ENCODE measurements at places on chromosomes 2 and 18. TPM values are rescaled to one million over a fixed set of nuclear protein-coding genes. Genes with fewer than 3 reads are reported as not detected.
A peak's percentile ranks its signal among the peaks of the same experiment; 100 is the strongest.

Gene ERCC3
- 40.0 TPM for total RNA-seq

Gene ARHGAP28
- 3.8 TPM for total RNA-seq

Gene HDAC4
- 3.3 TPM for total RNA-seq

Gene TMEM182
- total RNA-seq = 1.3 TPM

Gene ACAA2
- 61.5 TPM for total RNA-seq

Gene LCT
- under 0.01 TPM for total RNA-seq

Gene SMIM21
- not detected for total RNA-seq

Gene C1GALT1C1L
- total RNA-seq = 0.28 TPM

Gene PMAIP1
- total RNA-seq = 14.0 TPM

Gene MAP3K19
- total RNA-seq = not detected

Gene SH3RF3
- 3.4 TPM for total RNA-seq

Gene TRIM43
- not detected for total RNA-seq

Gene SGO2
- 6.3 TPM for total RNA-seq

Gene CRYBA2
- not detected for total RNA-seq

DNA sequence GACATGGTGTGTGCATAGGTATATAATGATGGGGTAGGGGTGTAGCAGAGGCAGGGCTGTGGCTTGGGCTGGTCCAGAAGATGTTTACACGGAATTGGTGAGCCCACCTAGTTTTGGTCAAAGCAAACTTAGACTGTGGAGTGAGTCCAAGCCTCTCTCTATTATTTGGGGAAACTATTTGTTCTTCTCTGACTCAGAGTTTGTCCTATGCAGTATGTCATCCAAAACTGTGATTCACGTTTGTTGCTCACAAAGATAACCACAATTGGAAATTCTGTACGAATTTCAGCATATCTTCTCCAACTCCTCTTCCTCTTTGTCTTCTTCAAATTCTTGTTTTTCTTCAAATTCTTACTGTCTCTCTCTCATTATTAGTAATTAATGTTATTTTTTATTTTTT is 292.9 kb downstream of the XIRP2 start:
- no peaks in the 10 kb centered on the region for H3K36me3 ChIP-seq
- H3K27ac ChIP-seq = no peak overlapping the region
- DNase-seq = peak; percentile 79
- H3K4me1 ChIP-seq = peaks cover 5% of the 10 kb centered on the region
- no peak overlapping the region for H3K4me3 ChIP-seq

DNA sequence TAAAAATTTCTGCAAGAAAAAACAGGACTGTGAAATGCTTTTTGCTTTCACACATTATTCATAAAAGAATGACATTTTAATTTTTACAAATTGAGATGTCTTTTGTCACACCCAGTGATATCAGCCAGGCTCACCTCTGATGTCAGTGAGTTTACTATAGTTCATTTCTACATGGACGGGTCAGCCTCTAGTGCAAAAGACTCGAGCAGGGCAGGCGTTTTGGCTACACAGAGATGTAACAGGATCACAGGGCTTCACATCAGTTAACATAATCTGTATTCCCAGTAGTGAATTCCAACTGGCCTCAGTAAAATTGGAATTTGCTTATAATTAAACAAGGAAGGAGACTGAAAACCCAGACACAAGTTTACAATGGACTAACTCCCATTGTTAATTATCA is 275.6 kb upstream of the ZSWIM2 start:
- no peak overlapping the region for H3K27ac ChIP-seq
- no peaks in the 10 kb centered on the region for H3K27me3 ChIP-seq
- no peaks in the 10 kb centered on the region for H3K4me1 ChIP-seq
- no peak for DNase-seq

DNA sequence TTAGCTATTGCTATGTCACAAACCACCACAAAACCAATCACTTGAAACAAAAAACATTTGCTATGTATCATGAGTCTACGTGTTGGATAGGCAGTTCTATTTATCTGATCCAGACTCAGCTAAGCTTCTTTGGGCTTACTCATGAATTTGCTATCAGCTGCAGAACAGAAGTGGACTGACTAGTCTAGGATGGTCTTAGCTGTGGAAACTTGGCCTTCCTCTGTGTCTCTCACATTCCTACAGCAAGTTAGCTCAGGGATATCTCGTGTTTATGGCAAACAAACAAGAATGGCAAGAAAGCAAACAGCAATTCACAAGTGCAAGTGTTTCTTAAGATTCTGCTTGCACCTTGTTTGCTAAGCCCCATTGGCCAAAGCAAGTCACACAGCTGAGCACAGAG is 288.0 kb upstream of the TNP1 start:
- H3K4me1 ChIP-seq = peaks cover 20% of the 10 kb centered on the region
- H3K4me3 ChIP-seq = no peak overlapping the region
- H3K27me3 ChIP-seq = no peaks in the 10 kb centered on the region
- DNase-seq = peak; percentile 70

- H3K27me3 ChIP-seq = no peaks in the 10 kb centered on the region
- peak overlapping the region; percentile 57 for H3K4me3 ChIP-seq
- DNase-seq = no peak
- H3K4me1 ChIP-seq = peaks cover 20% of the 10 kb centered on the region
- H3K27ac ChIP-seq = peak overlapping the region; percentile 96
Observed at GRCh38 chr18:48953104-48953706, 2.4 kb upstream of the SMAD7 start.

- peak; percentile 98 for DNase-seq
- no peaks in the 10 kb centered on the region for H3K27me3 ChIP-seq
- peak overlapping the region; percentile 66 for H3K27ac ChIP-seq
- no peaks in the 10 kb centered on the region for H3K36me3 ChIP-seq
Observed at GRCh38 chr2:226649871-226650660, 149.6 kb downstream of the IRS1 start.

DNA sequence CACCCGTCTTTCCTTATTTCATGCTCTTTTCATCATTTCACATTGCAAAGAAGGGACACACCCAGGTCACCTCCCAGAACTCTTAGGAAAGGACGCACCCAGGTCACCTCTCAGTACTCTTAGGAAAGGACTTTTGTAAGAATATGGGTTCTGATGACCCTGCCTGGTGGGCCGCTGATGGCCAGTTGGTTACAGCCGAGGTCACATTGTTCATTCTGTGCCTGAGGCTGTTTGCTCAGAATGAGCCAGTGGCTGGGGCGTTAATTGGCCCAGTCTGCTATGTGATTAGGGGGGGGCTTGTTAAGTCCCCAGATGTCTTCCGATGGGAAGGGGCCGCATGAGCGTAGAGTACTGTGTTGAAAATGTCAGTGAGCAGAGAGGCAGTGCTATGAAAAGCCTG is 9.4 kb downstream of the MLPH start:
- H3K36me3 ChIP-seq = peaks cover 16% of the 10 kb centered on the region
- H3K27ac ChIP-seq = no peak overlapping the region
- peaks cover 16% of the 10 kb centered on the region for H3K4me1 ChIP-seq
- no peaks in the 10 kb centered on the region for H3K27me3 ChIP-seq
- DNase-seq = no peak
- no peak overlapping the region for H3K4me3 ChIP-seq

- H3K27me3 ChIP-seq = no peaks in the 10 kb centered on the region
- no peaks in the 10 kb centered on the region for H3K36me3 ChIP-seq
- no peak overlapping the region for H3K27ac ChIP-seq
- no peak for DNase-seq
- H3K4me1 ChIP-seq = no peaks in the 10 kb centered on the region
- no peak overlapping the region for H3K4me3 ChIP-seq
Observed at GRCh38 chr18:79064228-79064627, 5.0 kb upstream of the ATP9B start.

DNA sequence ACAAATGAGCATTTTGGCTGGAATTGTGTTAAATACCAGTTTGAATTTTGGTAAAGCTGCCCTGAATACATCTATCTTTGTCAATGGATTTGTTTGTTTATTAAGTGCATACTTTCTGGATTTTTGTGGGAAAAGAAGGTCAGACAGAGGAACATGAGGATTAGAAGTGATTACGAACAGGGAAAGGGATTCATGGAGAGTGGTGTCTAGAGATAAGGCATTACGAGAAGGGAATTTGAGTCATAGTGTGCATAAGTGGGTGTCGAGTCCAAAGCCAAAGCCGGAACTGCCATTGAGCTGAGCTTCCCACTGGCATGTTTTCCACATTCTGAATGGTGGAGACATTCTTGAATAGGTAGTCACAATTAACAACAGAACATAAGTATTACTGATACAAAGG is 68.9 kb upstream of the EFEMP1 start:
- peaks cover 8% of the 10 kb centered on the region for H3K4me1 ChIP-seq
- H3K36me3 ChIP-seq = no peaks in the 10 kb centered on the region
- no peak overlapping the region for H3K4me3 ChIP-seq
- peak; percentile 100 for DNase-seq
- H3K27me3 ChIP-seq = no peaks in the 10 kb centered on the region

DNA sequence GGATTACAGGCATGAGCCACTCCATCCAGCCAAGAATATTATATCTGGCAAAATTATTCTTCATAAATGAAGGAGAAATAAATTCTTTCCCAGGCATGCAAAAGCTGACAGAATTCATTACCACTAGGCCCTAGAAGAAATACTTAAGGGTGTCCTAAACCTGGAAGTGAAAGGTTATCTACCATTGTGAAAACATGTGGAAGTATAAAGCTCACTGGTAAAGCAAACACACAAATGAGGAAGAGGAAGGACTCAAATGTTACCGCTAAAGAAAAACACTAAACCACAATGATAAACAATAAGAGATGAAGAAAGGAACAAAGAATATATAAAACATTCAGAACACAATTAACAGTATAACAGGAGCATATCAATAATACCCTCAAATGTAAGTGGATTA is 171.8 kb downstream of the CAMKMT start:
- H3K27ac ChIP-seq = no peak overlapping the region
- no peaks in the 10 kb centered on the region for H3K4me1 ChIP-seq
- DNase-seq = no peak
- no peaks in the 10 kb centered on the region for H3K36me3 ChIP-seq

GRCh38 chr2:220891405-220891804 is 680.7 kb downstream of the EPHA4 start:
- no peak overlapping the region for H3K27ac ChIP-seq
- DNase-seq = peak; percentile 91
- H3K4me3 ChIP-seq = no peak overlapping the region
- no peaks in the 10 kb centered on the region for H3K36me3 ChIP-seq
- no peaks in the 10 kb centered on the region for H3K4me1 ChIP-seq

- no peak overlapping the region for H3K27ac ChIP-seq
- no peaks in the 10 kb centered on the region for H3K27me3 ChIP-seq
- H3K4me3 ChIP-seq = no peak overlapping the region
- no peak for DNase-seq
- H3K36me3 ChIP-seq = no peaks in the 10 kb centered on the region
Observed at GRCh38 chr2:193523662-193524061, 1328.9 kb upstream of the TMEFF2 start.

GRCh38 chr2:1546023-1546591 is 132.8 kb downstream of the TPO start:
- H3K4me1 ChIP-seq = peaks cover 19% of the 10 kb centered on the region
- peak; percentile 63 for DNase-seq
- no peaks in the 10 kb centered on the region for H3K27me3 ChIP-seq
- no peaks in the 10 kb centered on the region for H3K36me3 ChIP-seq

- no peak overlapping the region for H3K4me3 ChIP-seq
- no peak for DNase-seq
- H3K27ac ChIP-seq = no peak overlapping the region
- peaks cover 4% of the 10 kb centered on the region for H3K4me1 ChIP-seq
- H3K36me3 ChIP-seq = no peaks in the 10 kb centered on the region
Observed at GRCh38 chr2:200066417-200066816, 111.0 kb downstream of the MAIP1 start.

DNA sequence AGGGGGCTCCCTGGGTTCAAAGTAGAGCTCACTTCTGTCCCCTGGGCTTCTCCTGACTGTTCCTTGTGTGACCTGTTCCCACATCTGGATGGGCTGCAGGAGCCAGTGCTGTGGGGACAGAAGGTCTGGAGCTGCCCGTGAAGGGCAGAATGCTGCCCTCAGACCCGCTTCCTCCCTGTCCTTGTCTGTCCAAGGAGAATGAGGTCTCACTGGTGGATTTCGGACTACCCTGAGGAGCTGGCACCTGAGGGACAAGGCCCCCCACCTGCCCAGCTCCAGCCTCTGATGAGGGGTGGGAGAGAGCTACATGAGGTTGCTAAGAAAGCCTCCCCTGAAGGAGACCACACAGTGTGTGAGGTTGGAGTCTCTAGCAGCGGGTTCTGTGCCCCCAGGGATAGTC is 15.5 kb downstream of the EMX1 start:
- H3K36me3 ChIP-seq = no peaks in the 10 kb centered on the region
- no peak overlapping the region for H3K4me3 ChIP-seq
- H3K27me3 ChIP-seq = peaks cover 59% of the 10 kb centered on the region
- DNase-seq = no peak
- no peak overlapping the region for H3K27ac ChIP-seq

- H3K4me1 ChIP-seq = peaks cover 4% of the 10 kb centered on the region
- H3K27ac ChIP-seq = no peak overlapping the region
- H3K27me3 ChIP-seq = no peaks in the 10 kb centered on the region
- peaks cover 3% of the 10 kb centered on the region for H3K36me3 ChIP-seq
Observed at GRCh38 chr2:69380072-69380917, 6.7 kb downstream of the GFPT1 start.

DNA sequence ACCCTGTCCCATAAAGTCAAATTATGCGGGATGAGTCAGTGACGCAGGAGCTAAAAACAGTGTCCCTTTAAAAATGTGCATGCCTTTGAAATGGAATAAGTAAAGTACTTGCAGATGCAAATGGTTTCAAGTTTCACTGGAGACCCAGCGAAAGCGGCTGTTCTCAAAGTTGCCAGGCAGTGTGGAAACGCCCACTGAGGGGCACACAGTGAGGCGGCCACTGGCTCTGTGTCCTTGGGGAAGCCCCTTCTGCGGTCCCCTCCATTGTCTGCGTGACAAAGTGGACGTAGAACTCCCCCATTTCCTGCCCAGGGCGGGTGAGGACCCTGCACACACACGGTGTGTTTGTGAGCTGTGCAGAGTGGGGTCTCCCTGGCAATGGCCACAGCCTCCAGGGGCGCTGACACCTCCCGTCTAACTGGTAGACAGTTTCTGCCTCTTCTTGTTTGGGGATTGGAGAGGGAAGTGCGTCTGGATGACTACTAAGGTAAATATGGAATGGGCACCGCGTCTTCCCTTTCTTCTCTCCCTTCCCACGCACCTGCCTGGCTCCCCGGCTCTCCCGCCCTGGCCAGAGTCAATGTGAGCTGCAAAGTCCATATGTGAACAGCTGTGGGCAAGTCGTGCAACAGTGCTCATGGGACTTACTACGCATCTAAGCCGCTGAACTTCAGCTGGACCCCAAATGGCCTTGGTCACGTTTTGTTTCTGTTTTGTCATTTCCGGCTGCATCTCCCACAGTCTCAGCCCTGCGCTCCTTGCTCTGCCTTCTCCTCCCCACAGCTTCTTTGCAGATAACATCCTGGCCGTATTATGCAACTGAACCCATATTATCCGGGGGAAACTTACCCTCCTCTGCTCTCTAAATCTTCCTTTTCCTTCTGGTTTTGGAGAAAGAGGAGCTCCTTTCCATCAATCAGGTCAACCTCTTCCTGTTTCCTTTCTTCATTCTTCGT is 33.7 kb upstream of the ZNF516 start:
- peak; percentile 83 for DNase-seq
- H3K27ac ChIP-seq = peak overlapping the region; percentile 59
- H3K4me1 ChIP-seq = peaks cover 5% of the 10 kb centered on the region

DNA sequence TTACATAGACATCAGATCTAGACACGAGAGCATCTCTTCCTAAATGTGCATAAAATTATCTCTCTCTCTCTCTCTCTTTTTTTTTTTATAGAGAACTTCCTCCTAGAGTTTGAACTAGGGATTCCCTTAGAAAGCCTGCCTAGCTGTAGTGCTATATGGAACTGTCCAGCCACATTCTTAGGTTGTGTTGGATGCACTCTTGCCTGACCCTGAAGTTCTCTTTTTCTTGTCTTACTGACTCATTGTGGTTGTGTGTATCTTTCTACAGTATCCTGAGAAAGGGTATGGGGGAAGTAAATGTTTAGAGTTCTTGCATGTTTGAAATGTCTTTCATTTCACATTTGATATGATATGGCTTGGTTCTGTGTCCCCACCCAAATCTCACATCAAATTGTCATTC is 368.2 kb downstream of the CDH2 start:
- no peaks in the 10 kb centered on the region for H3K27me3 ChIP-seq
- H3K27ac ChIP-seq = no peak overlapping the region
- H3K36me3 ChIP-seq = no peaks in the 10 kb centered on the region
- no peak for DNase-seq
